Panc1 (cell line): ENCODE measurements at places on chromosomes 6 and 20.
A peak's percentile ranks its signal among the peaks of the same experiment; 100 is the strongest.

GRCh38 chr6:39309942-39310531 is 4.2 kb downstream of the KCNK17 start:
- H3K27ac ChIP-seq = no peak overlapping the region
- no peaks in the 10 kb centered on the region for H3K4me1 ChIP-seq
- no peaks in the 10 kb centered on the region; the same call in 1 of the 2 replicates for H3K27me3 ChIP-seq
- H3K4me3 ChIP-seq = no peak overlapping the region

DNA sequence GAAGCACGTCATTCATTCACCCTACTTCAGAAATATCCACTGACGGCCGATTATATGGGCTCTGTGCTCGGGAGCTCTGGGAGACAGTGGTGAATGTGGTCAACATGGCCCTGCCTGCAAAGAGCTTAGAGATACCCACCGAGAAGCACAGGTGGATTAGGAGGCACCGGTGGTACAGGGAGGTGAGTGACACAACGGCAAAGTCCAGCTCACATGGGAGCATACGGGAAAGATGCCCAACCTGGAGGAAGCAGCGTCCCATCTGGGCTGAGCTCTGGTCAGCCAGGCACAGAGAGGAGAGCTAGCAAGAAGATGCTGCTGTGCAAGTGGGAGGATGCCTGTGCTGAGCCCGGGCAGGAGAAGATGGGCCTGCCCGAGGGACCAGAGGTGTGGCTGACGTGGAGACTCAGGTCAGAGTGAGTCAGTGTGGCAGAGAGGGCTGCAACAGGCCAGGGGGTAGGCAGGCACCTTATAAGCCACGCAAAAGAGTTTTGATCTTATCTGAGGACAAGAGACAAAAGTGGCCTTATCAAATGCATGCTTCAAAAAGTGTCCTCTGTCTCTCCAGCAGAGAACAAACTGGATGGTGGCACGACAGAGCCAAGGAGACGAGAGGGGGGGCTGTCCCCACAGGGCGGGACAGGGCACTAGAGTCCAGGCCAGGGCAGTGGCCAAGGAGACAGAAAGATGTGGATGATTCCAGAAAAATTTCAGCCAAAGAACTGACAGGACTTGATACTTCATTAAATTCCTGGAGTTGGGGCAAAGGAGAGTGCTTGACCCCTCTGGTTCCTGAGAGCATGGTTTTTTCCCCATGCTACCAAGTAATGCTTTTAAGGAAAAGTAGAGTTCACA is 214.6 kb upstream of the SNX9 start:
- peaks cover 18% of the 10 kb centered on the region for H3K4me1 ChIP-seq
- no peaks in the 10 kb centered on the region; the same call in 1 of the 2 replicates for H3K36me3 ChIP-seq
- H3K27ac ChIP-seq = no peak overlapping the region
- no peak overlapping the region for H3K4me3 ChIP-seq
- no peaks in the 10 kb centered on the region for H3K27me3 ChIP-seq

DNA sequence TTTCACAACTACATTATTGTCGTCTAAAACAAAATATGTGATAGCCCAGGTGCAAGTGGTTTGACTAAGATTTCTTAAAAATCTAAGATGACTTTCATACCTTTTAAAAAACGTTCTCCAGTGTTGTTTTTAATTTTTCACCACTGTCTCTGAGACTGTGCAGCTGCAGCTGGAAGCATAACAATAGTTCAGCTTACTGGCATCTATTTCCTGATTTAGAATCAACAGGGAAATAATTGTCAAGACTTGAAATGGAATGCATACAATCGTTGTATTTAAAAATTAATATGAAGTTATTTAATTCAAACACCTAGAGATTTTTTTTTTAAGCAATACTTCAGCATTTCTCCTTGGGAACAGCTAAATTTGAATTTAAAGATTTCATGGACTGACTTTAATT is 982.0 kb upstream of the EPHA7 start:
- no peak overlapping the region for H3K27ac ChIP-seq
- H3K36me3 ChIP-seq = no peaks in the 10 kb centered on the region
- no peaks in the 10 kb centered on the region for H3K4me1 ChIP-seq

DNA sequence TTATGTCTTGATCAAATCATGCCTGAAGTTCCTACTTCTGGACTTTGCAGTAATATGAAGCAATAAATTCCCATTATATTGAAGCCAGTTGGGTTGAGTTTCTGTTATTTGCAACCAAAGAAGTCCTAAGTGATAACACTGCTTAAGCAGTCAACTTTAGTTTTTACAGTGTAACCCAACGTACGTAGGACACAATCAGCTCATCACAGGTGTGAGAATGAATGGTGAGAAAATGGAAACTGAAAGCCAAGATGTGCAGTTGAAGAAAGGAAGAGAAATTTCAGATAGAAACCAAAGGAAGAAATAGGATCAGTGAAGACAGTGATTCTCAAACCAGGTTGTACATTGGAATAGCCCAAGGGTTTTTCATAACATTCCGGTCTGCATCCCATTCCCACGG is 211.4 kb upstream of the ZFP64 start:
- H3K36me3 ChIP-seq = no peaks in the 10 kb centered on the region
- no peak overlapping the region for H3K4me3 ChIP-seq
- no peaks in the 10 kb centered on the region for H3K27me3 ChIP-seq

GRCh38 chr20:49595811-49596561 is 28.0 kb upstream of the PTGIS start:
- H3K4me1 ChIP-seq = peaks cover 12% of the 10 kb centered on the region
- H3K27me3 ChIP-seq = no peaks in the 10 kb centered on the region
- no peak for DNase-seq
- H3K36me3 ChIP-seq = no peaks in the 10 kb centered on the region
- no peak overlapping the region; the same call in 1 of the 2 replicates for H3K27ac ChIP-seq
- no peak overlapping the region for H3K4me3 ChIP-seq

DNA sequence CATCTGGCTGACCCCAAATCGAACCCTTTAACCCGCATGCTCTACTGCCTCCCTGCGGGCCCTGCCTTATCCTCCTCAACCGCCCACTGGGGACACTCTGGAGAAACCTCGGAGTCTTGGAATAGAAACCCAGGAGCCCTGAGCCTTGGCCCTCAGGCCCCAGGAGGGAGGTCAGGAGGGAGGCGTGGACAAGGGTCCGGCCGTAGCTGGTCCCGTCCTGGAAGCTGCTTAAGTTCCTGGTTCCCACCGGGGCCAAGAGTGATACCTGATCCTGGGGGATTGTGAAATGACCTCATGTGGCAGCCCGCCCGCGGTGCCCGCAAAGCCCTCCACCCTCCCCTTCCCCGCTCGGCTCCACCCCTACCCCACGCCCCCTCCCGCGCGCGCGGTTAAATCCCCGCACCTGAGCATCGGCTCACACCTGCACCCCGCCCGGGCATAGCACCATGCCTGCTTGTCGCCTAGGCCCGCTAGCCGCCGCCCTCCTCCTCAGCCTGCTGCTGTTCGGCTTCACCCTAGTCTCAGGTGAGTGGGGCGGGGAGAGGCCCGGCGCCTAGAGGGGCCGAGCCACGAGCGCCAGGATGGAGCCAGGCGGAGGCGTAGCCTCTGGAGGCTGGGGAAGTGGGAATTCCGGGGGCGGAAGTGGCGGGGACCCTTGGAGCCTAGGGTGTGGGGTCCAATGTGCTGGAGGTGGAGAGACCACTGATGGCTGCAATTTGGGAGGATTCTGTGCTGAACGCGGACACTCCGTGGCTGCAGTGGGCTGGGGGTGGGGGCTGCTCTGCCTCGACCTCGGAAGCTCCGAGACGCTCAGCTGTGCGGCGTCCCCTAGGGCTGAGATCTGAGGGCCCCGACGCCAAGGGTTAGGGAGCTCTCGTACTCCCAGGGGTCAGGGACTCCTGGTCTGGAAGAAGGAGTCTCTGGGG is at the start of gene WFDC2:
Gene WFDC2 (plus strand): TSS at position 418 of the 926 bp plus-strand sequence. CDS start 29 bp downstream, at position 447.
- peaks cover 6% of the 10 kb centered on the region for H3K4me1 ChIP-seq
- H3K27ac ChIP-seq = no peak within 1 kb of the TSS
- H3K4me3 ChIP-seq = peak within 1 kb of the TSS; percentile 64
- no peaks in the 10 kb centered on the region for H3K36me3 ChIP-seq
- H3K27me3 ChIP-seq = peaks cover 14% of the 10 kb centered on the region; the same call in 1 of the 2 replicates

- peak overlapping the region; percentile 94 for H3K27ac ChIP-seq
- H3K4me3 ChIP-seq = peak overlapping the region; percentile 63
- H3K27me3 ChIP-seq = no peaks in the 10 kb centered on the region
- peaks cover 44% of the 10 kb centered on the region for H3K4me1 ChIP-seq
- DNase-seq = no peak
These were observed 704 bp downstream of the TOP1 start for GRCh38 chr20:41029150-41029901.

- no peak overlapping the region for H3K27ac ChIP-seq
- no peak for DNase-seq
- no peak overlapping the region for H3K4me3 ChIP-seq
- peaks cover 14% of the 10 kb centered on the region for H3K36me3 ChIP-seq
- no peaks in the 10 kb centered on the region for H3K27me3 ChIP-seq
These were observed 135.1 kb downstream of the TMEM242 start for GRCh38 chr6:157188213-157188612.

GRCh38 chr20:37991157-37991866 is 41.9 kb downstream of the TTI1 start:
- DNase-seq = no peak
- H3K4me1 ChIP-seq = no peaks in the 10 kb centered on the region
- H3K36me3 ChIP-seq = peaks cover 6% of the 10 kb centered on the region; the same call in 1 of the 2 replicates
- H3K4me3 ChIP-seq = no peak overlapping the region
- no peak overlapping the region for H3K27ac ChIP-seq

GRCh38 chr6:13011612-13012146 is 295.1 kb downstream of the PHACTR1 start:
- no peak overlapping the region for H3K4me3 ChIP-seq
- no peak overlapping the region for H3K27ac ChIP-seq
- peaks cover 55% of the 10 kb centered on the region for H3K27me3 ChIP-seq
- no peaks in the 10 kb centered on the region for H3K36me3 ChIP-seq
- H3K4me1 ChIP-seq = peaks cover 8% of the 10 kb centered on the region

- no peak for DNase-seq
- H3K27ac ChIP-seq = peak overlapping the region; percentile 77; the same call in 1 of the 2 replicates
- peaks cover 26% of the 10 kb centered on the region for H3K4me1 ChIP-seq
- H3K4me3 ChIP-seq = no peak overlapping the region
- no peaks in the 10 kb centered on the region for H3K36me3 ChIP-seq
- no peaks in the 10 kb centered on the region for H3K27me3 ChIP-seq
These were observed 182.6 kb downstream of the ERMARD start for GRCh38 chr6:169933839-169934698.

DNA sequence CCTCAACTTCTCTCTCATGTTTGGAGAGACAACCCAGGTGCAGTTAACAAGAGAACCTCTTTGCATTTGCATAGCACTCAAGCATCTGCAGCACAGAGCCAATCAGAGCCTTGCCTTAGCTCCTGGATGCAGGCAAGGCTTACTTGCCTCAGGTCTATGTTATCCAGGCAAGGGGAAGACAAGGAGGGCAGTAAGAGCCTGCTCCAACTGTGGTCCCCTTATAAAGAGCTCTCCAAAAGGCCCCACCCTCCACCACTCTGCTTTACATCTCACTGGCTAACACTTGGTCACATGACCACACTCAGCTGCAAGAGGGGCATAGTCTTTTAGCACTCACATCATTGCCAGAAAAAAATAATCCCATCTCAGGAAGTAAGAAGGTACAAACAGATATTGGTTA is 540.0 kb downstream of the PTPRT start:
- H3K4me3 ChIP-seq = no peak overlapping the region
- DNase-seq = no peak
- no peaks in the 10 kb centered on the region for H3K4me1 ChIP-seq

- no peak overlapping the region for H3K4me3 ChIP-seq
- no peak overlapping the region for H3K27ac ChIP-seq
- H3K36me3 ChIP-seq = no peaks in the 10 kb centered on the region
- H3K4me1 ChIP-seq = no peaks in the 10 kb centered on the region
- no peaks in the 10 kb centered on the region for H3K27me3 ChIP-seq
- no peak for DNase-seq
These were observed 25.8 kb upstream of the SLC17A3 start for GRCh38 chr6:25899580-25900408.

- no peak for DNase-seq
- H3K4me1 ChIP-seq = no peaks in the 10 kb centered on the region
- H3K36me3 ChIP-seq = no peaks in the 10 kb centered on the region
- no peak overlapping the region for H3K4me3 ChIP-seq
- no peak overlapping the region for H3K27ac ChIP-seq
These were observed 64.0 kb upstream of the APCDD1L start for GRCh38 chr20:58579069-58579818.

DNA sequence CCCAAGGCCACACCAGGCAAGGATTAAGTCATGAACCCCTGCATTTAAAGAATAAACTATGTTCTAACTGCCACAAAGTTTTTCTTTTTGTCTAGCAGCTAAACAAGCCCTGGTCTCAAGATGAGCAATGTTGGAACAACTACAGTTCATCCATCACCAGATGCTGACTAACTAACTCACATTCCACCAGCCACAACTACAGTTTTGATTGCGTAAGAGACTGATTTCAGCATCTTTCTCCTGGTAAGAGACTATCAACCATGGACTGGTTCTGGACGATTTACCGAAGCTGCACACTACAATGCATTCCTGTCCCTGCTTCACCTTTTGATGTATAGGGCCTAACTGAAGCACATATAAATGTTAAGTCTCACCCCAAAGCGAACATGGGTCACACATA is 43.0 kb downstream of the F13A1 start:
- peaks cover 4% of the 10 kb centered on the region for H3K27me3 ChIP-seq
- DNase-seq = peak; percentile 33
- H3K36me3 ChIP-seq = no peaks in the 10 kb centered on the region
- H3K4me3 ChIP-seq = no peak overlapping the region

DNA sequence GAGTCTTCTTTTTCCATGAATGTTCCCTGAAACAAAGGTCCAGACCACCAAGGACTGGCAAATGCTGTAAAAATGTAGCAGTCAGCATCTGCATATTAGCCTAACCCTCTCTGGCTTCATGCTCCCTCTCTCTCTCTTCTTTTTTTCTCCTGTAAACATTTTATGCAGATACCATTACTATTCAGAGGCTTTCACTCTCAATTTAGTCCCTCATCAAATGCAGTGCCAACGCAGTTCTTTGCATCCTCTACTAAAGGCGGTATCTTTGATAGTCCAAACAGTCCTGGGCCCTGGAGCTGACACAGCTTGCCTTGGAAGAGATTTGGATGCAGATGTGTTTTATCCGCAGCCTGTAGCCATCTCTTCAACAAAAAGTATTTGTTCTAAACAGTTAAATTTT is 167.1 kb upstream of the MMS22L start:
- no peaks in the 10 kb centered on the region; the same call in 1 of the 2 replicates for H3K27me3 ChIP-seq
- no peak for DNase-seq
- H3K4me1 ChIP-seq = no peaks in the 10 kb centered on the region
- H3K4me3 ChIP-seq = no peak overlapping the region
- no peaks in the 10 kb centered on the region for H3K36me3 ChIP-seq

GRCh38 chr6:136769124-136769523 is 23.2 kb downstream of the MAP3K5 start:
- H3K36me3 ChIP-seq = no peaks in the 10 kb centered on the region
- no peak for DNase-seq

DNA sequence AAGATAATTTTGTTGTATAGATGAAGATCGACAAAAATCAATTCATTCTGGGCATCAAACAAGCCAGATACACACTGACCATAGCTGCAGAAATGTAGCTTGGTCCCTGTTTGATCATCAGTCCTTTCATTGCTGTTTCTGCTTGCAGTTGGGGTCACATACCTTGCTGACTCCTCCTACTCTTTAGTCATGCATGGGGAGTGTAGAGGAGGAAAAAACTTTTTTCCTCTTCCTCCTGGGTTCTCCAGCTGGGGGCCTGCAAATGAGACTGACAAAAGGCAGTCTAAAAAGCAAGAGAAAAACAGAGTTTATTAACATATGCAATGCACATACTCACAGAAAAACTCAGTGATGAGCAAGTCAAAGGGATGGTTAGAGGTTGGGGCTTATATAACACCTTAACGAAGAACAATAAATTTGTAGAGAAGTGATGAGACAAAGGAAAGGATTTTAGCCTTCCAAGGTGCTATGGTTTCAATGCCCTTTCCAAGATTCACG is 105.8 kb downstream of the QRSL1 start:
- no peaks in the 10 kb centered on the region for H3K27me3 ChIP-seq
- H3K27ac ChIP-seq = no peak overlapping the region
- no peaks in the 10 kb centered on the region for H3K36me3 ChIP-seq
- no peak for DNase-seq
- no peak overlapping the region for H3K4me3 ChIP-seq
- no peaks in the 10 kb centered on the region for H3K4me1 ChIP-seq
